ENCODE measurements at places on chromosomes 4 and X.

DNA sequence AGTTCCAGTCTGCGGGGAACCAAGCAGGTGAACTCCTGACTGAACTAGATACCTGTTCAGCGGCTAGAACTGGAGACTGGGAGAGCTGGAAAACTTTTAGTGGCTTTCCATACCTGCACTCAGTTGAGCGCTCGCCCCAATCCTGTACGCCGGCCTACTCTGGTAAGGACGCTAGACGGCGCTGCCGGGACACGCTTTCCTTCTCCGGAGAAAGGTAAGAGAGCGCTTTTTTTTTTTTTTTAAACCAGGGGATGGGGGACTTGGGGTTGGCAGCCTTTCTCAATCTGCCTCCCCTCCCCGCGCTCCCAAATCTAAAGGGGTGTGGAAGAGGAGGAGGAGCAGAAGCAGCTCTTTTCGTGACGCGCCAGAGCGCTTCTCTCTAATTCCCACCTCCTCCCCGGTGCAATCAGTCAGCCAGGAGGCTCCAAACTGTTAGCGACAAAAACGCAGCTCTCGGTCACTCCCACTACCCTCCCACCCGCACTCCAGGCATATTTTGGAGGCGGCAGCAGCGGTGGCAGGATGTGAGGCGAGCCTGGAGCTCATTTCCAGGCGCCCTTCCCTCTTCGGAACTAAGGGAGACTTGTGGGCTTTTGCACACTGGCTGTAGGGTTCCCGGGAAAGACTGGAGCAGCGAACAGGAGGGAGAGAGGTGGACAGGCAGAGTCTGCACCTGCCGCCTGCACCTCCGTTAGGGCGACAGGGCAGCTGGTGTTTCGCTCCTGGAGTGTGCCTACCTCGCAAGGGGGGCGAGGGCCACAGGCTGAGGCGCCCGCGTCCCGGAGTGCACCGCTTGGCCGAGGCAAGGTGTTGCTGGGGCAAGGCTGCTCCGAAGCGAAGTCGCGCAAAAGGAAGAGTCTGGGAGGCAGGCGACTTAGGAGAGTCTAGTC lies at the start of gene IL1RAPL2:
TSS of gene IL1RAPL2 (plus strand) at position 409 of the 890 bp plus-strand sequence.
- no peak for DNase-seq
- no peaks in the 10 kb centered on the region for H3K4me1 ChIP-seq
- no peaks in the 10 kb centered on the region for H3K36me3 ChIP-seq
- H3K27ac ChIP-seq, result no peak within 1 kb of the TSS

GRCh38 chr4:18077808-18078207 lies 56.3 kb upstream of the LCORL start:
- H3K4me3 ChIP-seq, result no peak overlapping the region
- no peak for DNase-seq
- H3K27ac ChIP-seq, result no peak overlapping the region
- H3K4me1 ChIP-seq, result no peaks in the 10 kb centered on the region
- H3K27me3 ChIP-seq, result no peaks in the 10 kb centered on the region

DNA sequence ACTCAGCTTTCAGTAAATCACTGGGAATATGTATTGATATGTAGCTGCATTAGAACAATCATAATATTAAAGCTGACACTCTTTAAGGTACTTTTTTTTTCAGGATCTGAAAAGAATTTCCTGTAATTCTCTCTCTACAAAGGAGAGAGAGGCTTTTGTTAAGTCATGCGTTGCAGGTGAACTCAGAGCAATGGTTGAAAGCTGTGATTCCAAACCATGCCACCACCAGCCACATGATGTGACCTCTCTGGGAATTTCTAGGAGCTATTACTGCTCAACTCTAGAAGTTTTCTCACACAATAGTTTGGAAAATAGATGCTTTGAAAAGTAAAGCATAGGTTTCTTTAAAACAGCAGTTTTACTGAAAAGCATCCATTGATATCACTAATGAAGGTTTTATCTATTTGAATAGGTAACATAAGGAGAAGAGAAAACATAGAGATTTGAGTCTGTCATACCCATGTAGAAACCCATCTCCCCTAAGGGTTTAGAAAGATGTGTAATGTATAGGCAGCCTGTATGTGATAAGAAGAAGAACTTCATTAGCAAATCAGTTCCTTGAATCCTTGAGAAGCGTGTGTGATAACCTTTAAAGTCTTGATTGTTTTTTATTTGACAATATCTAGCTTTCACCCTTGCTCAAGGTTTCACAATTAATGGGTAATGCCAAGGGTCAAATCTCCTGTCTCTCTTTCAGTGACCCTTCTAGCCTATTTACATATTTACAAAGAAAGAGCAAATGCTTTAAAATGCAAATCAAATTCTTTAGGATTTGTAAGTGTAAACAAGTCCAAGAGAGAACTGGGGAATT lies 161.0 kb upstream of the ANKRD50 start:
- H3K36me3 ChIP-seq, result no peaks in the 10 kb centered on the region
- no peaks in the 10 kb centered on the region for H3K27me3 ChIP-seq
- DNase-seq, result no peak

- H3K4me3 ChIP-seq, result no peak overlapping the region
- no peaks in the 10 kb centered on the region for H3K27me3 ChIP-seq
- H3K4me1 ChIP-seq, result no peaks in the 10 kb centered on the region
- no peak for DNase-seq
- no peak overlapping the region for H3K27ac ChIP-seq
Measured at GRCh38 chr4:97762115-97762512, 381.2 kb downstream of the STPG2 start.

- DNase-seq, result no peak
- no peaks in the 10 kb centered on the region for H3K27me3 ChIP-seq
- no peaks in the 10 kb centered on the region for H3K4me1 ChIP-seq
- no peak overlapping the region for H3K4me3 ChIP-seq
- H3K36me3 ChIP-seq, result no peaks in the 10 kb centered on the region
- H3K27ac ChIP-seq, result no peak overlapping the region
Measured at GRCh38 chrX:22268706-22269105, 4.0 kb upstream of the CBLL2 start.

GRCh38 chrX:29813174-29813573 lies 402.2 kb upstream of the MAGEB2 start:
- no peaks in the 10 kb centered on the region for H3K27me3 ChIP-seq
- no peak for DNase-seq
- no peak overlapping the region for H3K27ac ChIP-seq
- no peaks in the 10 kb centered on the region for H3K36me3 ChIP-seq
- H3K4me1 ChIP-seq, result no peaks in the 10 kb centered on the region

DNA sequence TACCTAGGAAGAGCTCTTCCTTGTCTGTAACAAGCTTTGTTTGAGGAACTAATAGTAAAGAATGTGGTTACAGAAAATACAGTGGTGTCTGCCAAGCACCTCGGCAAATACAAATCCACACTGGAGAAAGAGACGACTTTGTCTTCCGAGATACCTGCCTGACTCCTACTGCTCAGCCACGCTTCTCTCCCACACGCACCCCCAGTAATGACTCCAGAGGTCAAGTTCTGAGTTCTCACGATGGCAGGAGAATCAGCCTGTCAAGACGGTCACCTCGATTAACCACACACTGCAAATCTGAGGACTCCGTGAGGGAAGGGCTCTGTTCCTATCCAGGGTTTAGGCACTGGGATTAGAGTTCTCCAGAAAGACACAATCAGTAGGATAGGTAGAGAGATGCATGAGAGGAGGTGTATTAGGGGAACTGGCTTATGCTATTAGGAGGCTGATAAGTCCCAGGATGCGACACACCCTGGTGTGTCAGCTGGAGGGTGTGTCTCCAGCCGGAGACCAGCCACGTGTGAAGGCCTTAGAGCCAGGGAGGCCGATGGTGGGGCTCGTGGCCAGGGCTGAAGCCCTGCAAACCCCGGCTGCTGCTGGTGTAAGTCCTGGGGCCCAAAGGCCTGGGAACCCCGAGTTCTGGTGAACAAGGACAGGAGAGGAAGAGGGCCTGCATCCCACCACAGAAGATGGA lies 8.4 kb upstream of the TRIML2 start:
- H3K36me3 ChIP-seq, result no peaks in the 10 kb centered on the region
- no peak overlapping the region for H3K27ac ChIP-seq
- H3K27me3 ChIP-seq, result no peaks in the 10 kb centered on the region
- no peak for DNase-seq
- no peak overlapping the region for H3K4me3 ChIP-seq
- H3K4me1 ChIP-seq, result no peaks in the 10 kb centered on the region

DNA sequence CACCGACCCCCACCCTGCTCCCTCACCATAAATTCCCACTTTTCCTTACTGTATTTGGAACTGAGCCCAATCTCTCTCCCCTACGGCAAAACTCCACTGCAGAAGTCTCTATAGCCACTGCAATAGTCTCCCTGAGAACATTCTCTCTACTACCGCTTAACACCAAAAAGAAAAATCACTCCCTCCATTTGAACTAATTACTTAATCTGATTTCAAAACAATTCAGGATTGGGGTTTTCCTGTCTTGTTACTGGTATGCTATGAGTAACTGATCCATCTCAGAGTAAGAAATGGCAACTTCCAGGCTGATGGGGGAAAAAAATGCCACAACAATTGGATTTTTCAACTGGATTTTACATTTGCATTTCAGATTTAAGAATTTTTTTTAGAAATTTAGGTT lies 5.8 kb downstream of the PAPSS1 start:
- peaks cover 12% of the 10 kb centered on the region for H3K36me3 ChIP-seq
- no peak overlapping the region for H3K27ac ChIP-seq
- no peak overlapping the region for H3K4me3 ChIP-seq
- DNase-seq, result no peak
- peaks cover 29% of the 10 kb centered on the region for H3K4me1 ChIP-seq
- no peaks in the 10 kb centered on the region for H3K27me3 ChIP-seq

DNA sequence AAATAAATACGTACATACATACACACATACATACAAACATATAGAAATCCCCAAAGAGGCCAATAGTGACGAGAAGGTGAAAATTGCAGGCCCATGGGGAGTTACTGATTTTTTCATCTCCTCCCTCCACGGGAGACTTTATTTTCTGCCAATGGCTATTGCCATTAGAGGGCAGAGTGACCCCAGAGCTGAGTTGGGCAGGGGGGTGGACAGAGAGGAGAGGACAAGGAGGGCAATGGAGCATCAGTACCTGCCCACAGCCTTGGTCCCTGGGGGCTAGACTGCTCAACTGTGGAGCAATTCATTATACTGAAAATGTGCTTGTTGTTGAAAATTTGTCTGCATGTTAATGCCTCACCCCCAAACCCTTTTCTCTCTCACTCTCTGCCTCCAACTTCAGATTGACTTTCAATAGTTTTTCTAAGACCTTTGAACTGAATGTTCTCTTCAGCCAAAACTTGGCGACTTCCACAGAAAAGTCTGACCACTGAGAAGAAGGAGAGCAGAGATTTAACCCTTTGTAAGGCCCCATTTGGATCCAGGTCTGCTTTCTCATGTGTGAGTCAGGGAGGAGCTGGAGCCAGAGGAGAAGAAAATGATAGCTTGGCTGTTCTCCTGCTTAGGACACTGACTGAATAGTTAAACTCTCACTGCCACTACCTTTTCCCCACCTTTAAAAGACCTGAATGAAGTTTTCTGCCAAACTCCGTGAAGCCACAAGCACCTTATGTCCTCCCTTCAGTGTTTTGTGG lies 180.7 kb downstream of the AR start:
- no peaks in the 10 kb centered on the region for H3K36me3 ChIP-seq
- H3K4me1 ChIP-seq, result no peaks in the 10 kb centered on the region
- H3K27me3 ChIP-seq, result no peaks in the 10 kb centered on the region
- no peak overlapping the region for H3K27ac ChIP-seq
- H3K4me3 ChIP-seq, result no peak overlapping the region
- no peak for DNase-seq

DNA sequence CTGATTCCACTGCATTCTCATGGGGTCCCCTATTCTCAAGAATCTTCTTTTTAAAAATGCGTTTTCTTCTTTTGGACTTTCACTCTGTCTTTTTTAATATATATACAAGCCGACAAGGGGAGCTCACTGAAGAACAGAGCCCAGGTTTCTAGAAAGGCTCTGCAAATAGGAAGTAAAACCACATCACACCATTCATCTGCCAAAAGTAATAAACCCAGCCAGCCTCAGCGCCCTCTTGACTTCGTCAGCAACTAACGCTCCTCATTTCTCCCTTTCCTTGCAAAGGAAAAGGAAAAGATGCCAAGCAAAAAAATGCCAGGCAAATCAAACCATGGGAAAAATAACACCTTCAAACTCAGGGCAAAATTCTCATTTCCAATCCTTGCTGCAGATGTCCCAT lies 136.4 kb downstream of the HHIP start:
- no peaks in the 10 kb centered on the region for H3K36me3 ChIP-seq
- H3K27me3 ChIP-seq, result no peaks in the 10 kb centered on the region
- no peak overlapping the region for H3K27ac ChIP-seq

GRCh38 chr4:38106311-38106710 lies 146.1 kb downstream of the PTTG2 start:
- no peaks in the 10 kb centered on the region for H3K27me3 ChIP-seq
- H3K4me1 ChIP-seq, result peaks cover 25% of the 10 kb centered on the region
- no peak for DNase-seq
- H3K36me3 ChIP-seq, result peaks cover 39% of the 10 kb centered on the region
- no peak overlapping the region for H3K4me3 ChIP-seq
- no peak overlapping the region for H3K27ac ChIP-seq

- DNase-seq, result no peak
- H3K36me3 ChIP-seq, result no peaks in the 10 kb centered on the region
- no peak overlapping the region for H3K27ac ChIP-seq
- H3K27me3 ChIP-seq, result no peaks in the 10 kb centered on the region
- H3K4me1 ChIP-seq, result no peaks in the 10 kb centered on the region
Measured at GRCh38 chr4:70365479-70365878, 4.9 kb downstream of the SMR3A start.

DNA sequence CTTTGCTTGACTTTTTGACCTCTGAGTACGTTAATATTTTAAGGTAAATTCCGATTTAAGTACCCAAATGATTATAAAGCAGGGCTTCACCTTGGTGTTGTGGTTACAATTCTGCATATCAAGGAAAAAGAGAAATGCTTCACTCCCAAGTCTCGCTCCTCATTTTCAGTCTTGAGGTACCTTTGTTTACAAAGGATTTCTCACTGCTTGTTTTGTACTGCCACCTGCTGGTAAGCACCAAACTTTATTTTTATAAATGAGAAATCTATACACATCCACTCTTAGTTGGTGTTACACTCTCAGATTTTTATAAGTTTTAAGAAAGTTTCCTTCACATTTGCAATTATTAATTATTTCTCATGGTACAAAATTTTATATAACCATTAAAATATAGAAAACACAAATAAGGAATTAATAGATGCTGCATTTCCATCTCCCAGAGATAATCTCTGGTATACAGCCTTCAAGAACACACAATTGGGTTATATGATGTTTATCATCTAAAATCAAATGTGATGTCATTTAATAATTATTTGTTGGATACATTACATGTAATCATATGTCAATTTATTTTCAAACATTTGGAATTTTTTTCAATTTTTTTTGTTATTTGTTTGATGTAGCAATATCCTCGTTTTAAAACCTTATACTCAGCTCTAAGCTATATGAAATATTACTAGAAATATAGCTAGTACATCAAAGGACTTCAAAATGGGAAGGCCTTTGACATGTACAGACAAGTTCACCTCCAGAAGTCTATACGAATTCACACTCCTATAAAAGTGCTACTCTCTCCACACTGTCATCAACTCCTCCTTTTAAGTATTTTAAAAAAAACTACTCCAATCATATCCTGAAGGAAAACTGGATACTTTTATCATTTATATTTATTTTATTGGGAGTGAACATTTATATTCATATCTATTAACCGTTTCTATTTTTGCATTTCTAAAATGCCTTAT lies 179.9 kb downstream of the KCNIP4 start:
- no peak overlapping the region for H3K4me3 ChIP-seq
- DNase-seq, result no peak
- no peaks in the 10 kb centered on the region for H3K36me3 ChIP-seq
- no peaks in the 10 kb centered on the region for H3K4me1 ChIP-seq
- H3K27me3 ChIP-seq, result no peaks in the 10 kb centered on the region
- no peak overlapping the region for H3K27ac ChIP-seq

GRCh38 chr4:90317785-90318184 lies 190.6 kb downstream of the CCSER1 start:
- no peaks in the 10 kb centered on the region for H3K36me3 ChIP-seq
- H3K27ac ChIP-seq, result no peak overlapping the region
- H3K4me3 ChIP-seq, result no peak overlapping the region
- no peaks in the 10 kb centered on the region for H3K4me1 ChIP-seq
